ENCODE measurements at places on chromosomes 1 and 21.

GRCh38 chr1:47438165-47439016 lies 547 bp downstream of the FOXD2 start:
- DNase-seq = no peak

DNA sequence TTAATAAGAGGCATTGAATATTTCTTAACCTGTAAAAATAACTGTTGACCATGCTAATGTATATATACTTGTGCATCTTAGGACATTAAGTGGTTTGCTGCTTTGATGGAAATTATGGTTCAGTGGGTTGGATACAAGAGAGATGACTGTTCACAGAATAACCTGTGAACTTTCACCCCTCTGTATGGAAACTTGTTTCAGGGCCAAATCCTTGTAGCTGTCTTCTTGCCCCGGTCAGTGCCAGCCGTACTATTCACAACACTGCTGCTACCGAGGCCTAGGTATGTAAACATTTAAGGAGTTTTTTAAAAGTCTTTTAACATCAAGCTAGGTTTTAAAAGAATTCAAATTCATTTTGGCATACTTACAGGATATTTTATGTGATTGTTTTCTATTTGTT lies 16.1 kb downstream of the DONSON start:
- no peak for DNase-seq

DNA sequence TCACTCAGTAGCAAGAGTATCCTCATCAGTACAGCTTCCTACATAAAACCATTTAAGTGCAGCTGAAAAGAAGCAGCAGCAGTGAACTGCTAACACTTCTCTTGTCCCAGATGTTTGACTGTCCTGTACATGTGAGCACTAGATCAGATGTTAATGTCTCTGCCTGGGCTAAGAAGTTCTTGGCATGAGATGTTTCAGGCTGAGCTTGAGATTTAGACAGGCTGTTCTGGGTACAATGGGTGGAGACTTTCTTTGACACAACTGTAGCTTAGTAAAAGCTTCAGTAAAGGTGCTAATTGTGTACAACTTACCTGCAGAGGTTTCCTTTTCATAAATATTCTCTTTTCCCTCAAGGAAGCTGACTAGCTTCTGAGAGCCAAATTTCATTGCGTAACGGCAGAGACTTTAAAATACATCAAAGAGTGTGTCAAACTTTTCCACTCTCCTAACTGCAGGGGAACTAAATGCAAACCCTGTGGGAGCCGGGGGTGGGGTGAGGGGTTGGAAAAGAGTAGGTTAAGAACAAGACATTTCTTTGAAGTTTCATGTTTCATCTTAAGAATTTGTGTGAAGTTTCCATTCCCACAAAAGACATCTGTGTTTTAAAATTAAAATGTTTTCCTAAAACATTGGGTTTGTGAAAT lies 82.1 kb upstream of the CCDC190 start:
- DNase-seq = no peak

DNA sequence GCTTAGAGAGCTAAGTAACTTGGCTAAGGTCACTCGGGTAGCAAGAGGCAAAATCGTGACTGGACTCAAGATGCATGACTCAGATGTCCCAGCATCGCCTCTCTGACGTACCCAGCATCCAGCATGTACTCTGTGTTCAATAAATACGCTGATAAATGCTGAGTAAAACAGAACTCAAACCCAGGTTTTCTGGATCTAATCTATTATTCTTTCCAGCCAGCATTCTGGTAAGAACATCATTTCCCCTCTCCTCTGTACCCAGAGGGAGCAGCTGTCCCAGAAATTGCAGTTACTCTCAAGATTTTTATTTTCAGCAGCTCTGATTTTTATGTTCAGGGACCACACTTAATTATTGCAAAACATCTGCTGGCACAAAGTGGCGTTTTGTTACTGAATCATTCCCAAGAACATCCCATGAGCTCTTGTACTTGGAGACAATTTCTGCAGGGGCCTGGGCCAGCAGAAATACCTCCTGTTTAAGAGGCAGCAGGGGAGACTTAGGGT lies 249.0 kb downstream of the PRDM2 start:
- no peak for DNase-seq

DNA sequence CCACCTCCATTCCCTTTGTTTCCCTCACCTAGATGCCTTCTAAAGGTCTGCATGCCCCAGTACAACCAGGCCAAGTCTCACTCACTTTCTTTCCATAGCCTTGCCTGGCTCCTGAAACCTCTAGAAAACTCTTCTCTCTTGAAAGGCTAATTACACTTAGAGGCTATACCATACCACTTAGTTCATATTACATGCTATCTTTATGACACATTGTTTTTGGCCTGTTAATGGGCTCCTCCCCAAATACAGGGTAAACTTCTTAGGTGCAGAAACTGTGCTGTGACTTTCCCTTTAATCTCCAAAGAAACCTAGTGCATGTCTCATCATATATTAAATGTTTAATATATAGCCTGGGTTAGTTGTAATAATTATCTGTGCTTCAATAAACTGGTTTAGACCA lies 56.6 kb upstream of the C1orf105 start:
- no peak for DNase-seq

DNA sequence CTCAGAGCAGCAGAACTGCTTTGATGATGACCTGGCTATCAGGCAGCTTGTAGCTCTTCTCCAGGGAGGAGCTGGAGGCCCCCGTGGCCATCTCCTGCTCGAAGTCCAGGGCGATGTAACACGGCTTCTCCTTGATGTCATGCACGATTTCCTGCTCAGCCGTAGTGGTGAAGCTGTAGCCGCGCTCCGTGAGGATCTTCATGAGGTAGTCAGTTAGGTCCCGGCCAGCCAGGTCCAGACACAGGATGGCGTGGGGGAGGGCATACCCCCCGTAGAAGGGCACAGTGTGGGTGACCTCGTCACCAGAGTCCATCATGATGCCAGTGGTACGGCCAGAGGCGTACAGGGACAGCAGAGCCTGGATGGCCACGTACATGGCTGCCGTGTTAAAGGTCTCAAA lies 18.3 kb upstream of the TP53BP2 start:
- no peak for DNase-seq

GRCh38 chr1:213008564-213008963 lies 7.1 kb downstream of the ANGEL2 start:
- no peak for DNase-seq

GRCh38 chr1:35925741-35926140 lies 5.2 kb upstream of the AGO3 start:
- DNase-seq = no peak

- DNase-seq = no peak
Observed at GRCh38 chr1:228781809-228782661, 46.8 kb downstream of the RHOU start.

DNA sequence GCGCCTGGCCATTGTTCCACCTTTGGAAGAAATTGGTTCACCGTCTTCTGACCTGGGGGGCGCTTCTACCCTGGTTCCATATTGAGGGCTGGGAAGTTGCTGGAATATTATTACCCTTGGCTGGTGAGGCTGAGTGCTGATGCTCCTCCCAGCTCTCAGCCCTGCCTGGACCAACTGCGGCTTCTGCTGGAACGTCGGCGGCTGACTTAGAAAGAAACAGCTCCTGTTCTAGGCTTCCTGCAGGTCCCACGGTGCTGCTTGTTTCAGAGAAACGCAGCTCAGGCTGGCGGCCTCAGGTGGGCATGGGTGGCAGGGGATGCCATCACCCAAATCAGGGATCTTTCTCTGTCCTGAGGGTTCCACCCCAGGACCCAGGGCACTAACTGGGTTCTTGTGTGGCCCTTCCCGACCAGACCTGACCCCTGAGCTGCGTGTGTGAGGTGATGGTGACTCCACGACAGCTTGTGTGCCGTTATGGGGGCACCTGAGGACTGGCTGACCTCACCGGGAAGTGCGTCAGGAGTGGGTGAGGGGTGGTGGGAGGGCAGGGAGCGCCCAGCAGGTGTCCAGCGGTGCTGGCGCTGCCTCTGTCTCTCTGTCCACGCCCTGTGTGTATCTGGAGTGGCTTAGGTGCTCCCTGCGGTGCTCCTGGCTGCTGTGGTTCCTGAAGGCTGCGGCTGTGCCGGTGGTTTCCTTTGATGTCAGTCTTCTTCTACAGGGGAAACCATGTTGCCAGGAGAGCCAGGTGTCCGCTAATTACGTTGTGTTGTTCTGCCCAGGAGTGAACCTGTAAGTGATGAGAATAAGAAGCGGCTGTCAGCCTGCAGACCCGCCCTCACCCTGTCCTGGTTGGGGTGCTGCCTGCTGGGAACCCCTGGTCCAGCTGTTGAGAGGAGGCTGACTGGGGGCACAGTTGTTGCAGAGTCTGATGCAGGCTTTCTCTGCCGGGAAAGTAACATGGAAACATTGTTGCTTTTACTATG lies 8.9 kb downstream of the SKI start:
- DNase-seq = peak; percentile 75

DNA sequence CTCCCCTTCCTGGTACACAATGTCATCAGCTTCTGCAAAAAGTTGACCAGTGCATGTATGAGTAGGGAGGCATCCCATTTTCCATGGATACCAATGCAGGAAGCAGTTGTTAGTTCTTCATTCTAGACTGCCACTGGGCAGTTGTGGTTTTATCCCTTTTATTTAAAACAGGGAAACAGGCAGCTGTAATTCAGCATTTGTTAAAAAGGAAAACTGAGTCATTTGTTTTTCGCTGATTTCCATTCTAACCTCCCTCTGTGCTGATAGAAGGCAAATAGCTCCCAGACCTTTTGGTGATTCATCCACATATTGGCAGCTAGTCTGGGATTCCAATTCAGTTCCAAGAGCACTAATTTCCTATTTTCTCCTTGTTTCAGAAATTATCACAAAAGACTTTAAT lies 21.1 kb upstream of the ABCA4 start:
- DNase-seq = no peak

GRCh38 chr1:11913291-11913690 lies 12.9 kb downstream of the KIAA2013 start:
- no peak for DNase-seq

- DNase-seq = no peak
Observed at GRCh38 chr1:66043186-66043585, 250.5 kb downstream of the PDE4B start.

- no peak for DNase-seq
Observed at GRCh38 chr1:165895451-165895871, 68.0 kb downstream of the UCK2 start.

- no peak for DNase-seq
Observed at GRCh38 chr1:235720544-235720943, 71.0 kb upstream of the GNG4 start.

DNA sequence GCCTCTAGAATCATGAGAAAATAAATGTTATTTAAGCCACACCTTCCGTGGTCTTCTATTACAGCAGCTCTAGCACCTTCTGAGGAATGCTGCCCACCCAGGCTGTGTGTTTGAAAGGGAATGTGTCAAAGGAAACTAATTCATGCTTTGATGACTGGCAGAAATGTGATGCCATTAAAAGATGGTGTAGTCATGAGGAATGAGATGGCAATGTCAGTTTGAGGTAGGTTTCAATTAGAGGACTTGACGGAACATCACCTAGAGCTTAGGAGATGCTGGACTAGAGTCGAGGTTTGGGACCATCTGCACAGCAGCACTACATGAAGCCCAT lies 10.6 kb downstream of the PDZK1 start:
- no peak for DNase-seq

DNA sequence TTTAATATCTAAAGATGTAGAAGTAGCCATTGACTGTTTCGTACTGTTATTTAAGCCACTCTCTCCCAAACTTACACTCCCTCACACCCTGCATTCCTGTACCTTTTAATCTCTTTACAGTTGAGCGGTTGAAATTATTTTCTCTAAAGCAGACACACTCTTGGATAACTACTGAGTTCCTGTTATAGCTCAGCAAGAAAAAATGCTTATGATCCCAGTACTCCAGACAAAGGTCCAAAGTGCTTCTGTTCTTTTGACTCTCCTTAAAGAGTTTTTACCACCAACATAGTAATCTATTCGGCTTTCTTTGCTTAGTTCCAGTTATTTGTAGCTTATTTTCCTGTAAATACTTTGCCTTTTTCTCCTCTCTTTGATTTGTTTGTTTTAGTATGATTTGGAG lies 100.1 kb downstream of the ATF6 start:
- no peak for DNase-seq

DNA sequence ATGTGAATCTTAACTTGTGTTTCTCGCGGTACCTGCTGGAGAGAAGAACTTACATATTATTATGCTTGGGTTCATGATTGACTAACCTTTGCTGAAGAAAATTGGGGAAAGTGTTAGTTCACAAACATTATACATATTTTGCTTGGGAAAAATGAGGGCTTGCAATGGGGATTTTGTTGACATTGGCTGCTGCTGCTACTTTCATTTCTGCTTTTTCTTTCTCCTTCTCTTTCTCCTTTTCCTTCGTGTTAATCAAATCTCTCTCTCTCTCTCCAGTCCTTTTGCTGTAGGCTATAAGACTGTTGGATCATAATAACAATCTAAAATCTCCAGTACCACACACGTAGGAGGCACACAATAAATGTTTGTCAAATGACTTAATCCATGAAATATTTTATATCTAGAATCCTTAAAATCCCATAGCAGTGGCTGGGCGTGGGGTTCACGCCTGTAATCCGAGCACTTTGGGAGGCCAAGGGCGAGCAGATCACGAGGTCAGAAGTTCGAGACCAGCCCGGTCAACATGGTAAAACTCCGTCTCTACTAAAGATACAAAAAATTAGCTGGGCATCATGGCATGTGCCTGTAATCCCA lies 23.0 kb downstream of the IRF2BP2 start:
- no peak for DNase-seq

- no peak for DNase-seq
Observed at GRCh38 chr1:159008744-159009188, 941 bp upstream of the IFI16 start.

- peak; percentile 79 for DNase-seq
Observed at GRCh38 chr21:31520561-31521098, 138.9 kb upstream of the SOD1 start.

DNA sequence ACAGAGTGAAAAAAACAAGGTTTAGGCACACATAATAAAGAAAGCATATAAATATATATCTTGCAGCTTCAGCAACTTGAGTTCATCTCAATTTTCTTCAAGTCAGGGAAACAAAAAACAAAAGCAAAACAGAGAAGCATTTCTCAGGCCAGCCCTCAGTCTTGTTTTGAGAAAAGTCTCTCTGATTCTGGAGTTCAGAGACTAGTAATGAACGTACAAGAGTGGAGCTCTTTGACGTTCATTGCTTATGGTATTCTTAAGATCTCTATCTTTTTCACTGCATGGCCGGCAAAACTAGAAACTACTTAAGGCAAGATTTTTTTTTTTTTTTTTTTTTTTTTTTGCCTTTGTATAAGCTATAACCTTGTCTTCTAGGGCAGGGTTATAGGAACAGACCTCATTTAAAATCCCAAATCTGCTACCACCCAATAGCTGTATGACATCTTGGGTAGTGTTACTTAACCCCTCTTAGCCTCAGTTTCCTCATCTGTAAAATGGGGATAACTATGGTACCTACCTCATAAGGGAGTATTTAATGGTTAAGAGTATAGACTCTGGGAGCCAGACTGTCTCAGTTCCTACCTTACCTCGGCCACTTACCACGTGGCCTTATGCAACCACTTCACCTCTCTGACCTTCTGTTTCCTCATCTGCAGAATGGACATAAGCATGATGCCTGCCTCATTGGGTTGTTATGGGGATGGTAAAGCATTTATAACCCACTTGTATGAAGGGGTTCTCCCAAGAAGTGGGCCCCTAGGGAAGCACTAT lies 33.6 kb downstream of the LMO4 start:
- DNase-seq = no peak

GRCh38 chr1:100532645-100533044 lies 5.3 kb upstream of the GPR88 start:
- no peak for DNase-seq
